ENCODE measurements at places on chromosomes 4 and X.

DNA sequence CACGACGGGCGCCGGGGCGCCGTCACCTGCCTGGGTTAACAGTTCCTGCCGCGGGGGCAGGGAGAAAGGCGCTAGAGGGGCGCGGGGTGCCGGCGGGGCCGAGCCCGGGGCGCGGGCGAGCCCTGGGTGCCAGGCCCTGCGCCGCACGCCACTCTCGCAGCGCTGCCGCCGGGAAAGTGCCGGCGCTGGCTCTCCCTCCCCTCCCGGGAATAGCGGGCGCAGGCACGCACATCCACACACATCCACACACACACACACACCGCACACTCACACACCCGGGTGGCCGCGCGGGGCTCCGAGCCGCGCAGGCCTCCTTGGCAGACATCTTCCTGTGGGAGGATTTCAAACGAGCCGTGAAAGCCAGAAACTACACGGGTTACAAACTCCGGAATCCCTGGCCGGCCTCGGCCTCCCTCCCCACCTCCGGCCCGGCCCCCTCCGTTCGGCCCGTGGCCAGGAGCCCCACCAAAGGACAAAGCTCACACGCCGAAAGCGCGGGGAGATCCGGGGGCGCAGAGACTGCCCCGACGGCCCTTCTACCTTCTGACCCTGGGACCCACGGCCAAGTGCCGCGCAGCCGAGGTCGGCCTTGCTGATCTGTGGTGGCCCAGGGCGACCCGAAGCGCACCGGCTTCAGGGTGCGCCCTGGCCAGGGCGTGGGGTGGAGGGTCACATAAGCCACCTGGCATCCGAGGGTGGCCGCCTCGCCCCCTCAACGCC is 92.3 kb downstream of the BCOR start:
- DNase-seq = no peak

DNA sequence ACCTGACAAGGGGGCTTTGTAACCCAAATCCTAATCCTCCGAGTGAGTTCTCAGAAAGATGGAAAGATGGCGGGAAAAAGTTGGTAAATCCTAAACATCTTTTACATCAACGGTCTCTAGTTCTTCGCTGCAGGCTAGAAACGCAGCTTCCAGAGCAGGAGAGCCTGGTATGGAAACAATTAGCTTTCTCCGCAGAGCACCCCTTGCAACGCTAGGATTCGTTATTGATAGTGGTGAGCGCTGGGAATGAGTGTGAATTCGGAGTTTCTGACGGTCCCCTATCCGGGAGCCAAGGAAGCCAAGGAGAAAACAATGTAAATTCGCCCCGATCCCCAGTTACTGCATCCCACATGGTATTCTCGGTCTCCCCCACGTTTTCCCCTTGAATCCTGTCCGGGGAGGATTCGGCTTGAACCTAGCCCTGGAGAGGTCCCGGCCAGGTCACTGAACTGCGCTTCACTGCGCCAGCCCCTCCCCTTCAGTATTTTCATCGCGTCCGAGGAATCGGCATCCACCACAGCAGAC is 4.7 kb upstream of the NEUROG2 start:
- no peak for DNase-seq

DNA sequence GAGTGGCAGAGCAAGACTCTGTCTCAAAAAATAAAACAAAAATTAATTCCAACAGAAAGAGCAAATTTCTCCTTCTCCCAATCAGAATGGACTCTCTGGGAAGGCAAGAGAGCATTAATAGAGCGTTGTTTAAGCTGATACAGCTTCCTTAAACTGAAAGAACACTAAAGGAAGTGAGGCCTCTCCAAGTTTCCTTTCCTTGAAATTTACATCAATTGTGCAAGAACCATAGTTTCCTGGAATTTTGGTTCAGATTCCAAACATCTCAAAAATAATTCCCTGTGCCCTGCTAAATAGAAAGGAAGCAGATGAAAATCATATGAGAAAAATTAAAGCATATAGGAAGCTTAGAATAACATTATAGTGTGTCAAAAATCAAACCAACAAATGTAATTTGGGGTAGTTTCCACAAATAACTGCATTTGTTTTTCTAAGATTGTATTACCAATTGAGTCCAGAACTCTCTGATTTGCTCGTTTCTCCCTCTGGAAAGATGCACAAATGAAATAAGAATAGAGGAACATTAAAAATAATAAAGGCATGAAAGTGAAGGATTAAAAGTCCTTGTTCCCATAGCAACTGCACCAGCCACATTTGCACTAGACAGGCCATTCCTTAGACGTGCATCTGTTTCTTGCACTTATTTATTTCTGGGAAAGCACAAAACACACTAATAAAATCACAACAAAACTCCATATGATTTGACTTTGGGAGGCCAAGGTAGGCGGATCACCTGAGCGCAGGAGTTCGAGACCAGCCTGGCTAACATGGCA is 3.7 kb upstream of the FAM241A start:
- no peak for DNase-seq

DNA sequence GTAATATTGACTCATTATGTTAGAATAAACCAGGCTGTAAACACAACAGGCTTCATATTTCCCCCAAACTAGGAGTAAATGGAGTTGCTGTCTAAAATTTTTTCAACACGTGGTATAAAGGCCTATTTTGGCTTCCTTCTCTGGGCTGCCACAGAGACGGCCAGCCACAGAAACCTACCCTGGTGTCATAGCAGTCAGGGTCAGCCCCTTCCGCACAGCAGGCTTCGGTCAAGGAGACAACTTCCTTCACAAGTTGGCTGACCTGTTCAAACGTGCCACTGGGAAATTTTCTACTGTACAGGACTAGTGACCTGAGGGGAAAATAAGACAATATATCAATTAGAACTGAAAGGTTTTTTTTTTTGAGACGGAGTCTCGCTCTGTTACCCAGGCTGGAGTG is 15.8 kb downstream of the GC start:
- DNase-seq = no peak

DNA sequence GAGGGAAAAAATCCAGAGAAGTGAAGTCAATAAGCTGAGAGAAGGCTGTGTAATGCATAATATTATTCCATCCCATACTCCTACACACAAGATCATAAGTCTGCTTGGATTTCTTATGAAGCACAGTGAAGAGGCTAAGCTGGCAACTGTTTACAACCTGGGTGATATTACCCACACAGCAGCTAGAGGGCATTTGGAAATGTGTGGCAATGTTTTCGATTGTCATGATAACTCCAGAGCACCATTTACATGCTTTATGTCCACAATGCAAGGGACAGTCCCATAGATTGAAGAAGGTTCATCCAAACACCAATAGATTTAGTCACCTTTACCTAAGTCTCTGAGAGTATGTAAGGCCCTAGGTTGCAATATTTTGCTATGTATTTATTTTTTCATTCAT is 412.2 kb downstream of the PPP3CA start:
- no peak for DNase-seq

DNA sequence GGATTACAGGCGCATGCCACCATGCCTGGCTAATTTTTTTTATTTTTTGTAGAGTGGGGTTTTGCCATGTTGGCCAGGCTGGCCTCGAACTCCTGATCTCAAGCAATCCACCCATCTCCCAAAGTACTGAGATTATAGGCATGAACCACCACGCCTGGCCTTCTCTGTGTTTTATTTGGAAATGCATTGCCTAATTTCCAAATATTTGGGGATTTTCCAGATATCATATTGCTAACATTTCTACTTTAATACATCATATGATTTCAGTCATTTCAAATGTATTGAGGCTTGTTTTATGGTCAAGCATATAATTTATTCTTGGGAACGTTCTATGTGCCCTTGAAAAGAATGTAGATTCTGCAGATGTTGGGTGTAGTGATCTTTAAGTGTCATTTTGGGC is 38.8 kb downstream of the FGF2 start:
- no peak for DNase-seq

DNA sequence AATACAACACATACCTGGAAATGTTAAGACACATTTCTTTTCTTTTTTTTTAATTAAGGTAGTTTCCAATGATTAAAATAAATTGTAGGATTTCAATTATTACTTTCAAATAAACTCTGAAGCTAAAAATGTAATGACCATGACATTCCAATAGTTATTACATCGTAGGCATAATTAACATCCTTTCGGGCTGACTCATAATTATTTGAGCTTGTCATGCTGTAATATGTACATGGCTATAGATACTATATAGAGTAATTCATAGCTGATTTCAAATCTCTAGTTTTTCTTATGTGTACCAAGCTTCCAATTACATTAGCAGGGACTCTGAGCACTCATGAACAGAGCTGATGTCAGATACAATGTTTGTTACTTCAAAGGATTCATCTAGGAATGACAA is 125.7 kb upstream of the GABRG1 start:
- DNase-seq = no peak

GRCh38 chrX:16594490-16594889 is 55.5 kb upstream of the S100G start:
- no peak for DNase-seq

- DNase-seq = no peak
Observed at GRCh38 chr4:118158763-118159375, 124.6 kb downstream of the NDST3 start.

DNA sequence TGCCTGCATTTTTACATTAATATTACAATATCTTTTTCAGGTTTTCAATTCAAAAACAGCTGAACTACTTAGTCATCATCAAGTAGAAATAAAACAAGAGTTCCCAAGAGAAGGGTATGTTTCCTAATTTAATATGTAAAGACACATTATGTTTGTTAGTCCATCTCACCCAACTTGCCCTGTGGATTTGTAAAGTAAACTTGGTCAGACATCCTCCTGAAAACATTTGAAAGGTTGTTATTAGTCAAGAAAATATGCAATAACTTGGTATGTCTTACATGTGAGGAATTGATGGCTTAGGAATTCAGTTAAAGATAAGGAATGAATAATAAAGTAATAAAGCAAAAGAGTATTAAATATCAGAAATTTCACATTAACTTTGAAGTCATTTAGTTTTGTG is 12.2 kb downstream of the GK start:
- no peak for DNase-seq

DNA sequence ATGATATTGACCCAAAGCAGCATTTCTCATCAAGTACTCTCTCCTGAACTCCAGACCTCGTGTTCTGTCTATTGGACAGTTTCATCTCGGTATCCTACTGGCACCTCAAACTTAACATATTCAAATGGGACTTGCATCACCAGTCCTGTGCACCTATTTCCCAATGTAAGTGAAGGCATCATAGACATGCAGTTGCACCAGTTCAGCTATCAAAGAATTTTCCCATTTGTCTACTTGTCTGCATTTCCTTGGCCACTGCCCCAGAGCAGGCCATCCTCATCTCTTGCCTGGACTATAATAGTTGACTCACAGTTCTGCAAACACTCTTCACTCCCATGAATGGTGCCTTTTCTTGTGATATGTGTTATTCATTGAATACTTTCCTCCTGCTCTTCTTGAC is 11.3 kb upstream of the LIMCH1 start:
- no peak for DNase-seq

DNA sequence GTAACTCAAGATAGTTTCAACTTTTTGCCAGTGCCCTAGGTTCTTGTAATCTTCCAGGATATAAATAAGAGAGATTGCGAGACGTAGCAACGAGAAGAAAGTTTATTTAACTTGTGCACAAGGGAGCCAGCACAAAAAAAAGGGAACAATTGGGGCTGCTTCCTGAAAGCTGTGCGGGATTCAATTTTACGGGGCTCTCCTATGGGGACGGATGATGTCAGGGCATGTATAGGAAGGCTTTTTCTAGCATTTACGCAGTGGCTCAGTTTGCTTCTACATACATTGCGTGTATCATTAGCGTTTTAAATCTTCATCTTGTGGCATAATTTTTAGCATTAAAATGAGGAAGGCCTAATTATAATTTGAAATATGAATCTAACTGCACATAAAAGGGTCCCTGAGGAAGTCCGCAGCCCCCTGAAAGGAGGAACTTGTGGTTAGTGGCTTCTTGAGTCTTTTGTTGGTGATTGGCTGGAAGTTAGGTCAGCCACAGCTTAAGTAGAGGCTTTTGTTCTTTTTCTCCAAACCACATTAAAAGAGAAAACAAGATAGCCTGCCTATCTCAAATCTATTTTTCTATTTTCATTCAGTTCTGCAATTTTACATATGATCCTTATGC is 668.2 kb upstream of the NDST4 start:
- no peak for DNase-seq

Data from NCI-H1436 treated with DMSO at 0.1 percent for 48 hours (cell line).